AG10803 (cell line): ENCODE measurements at places on chromosomes 16 and 17.

DNA sequence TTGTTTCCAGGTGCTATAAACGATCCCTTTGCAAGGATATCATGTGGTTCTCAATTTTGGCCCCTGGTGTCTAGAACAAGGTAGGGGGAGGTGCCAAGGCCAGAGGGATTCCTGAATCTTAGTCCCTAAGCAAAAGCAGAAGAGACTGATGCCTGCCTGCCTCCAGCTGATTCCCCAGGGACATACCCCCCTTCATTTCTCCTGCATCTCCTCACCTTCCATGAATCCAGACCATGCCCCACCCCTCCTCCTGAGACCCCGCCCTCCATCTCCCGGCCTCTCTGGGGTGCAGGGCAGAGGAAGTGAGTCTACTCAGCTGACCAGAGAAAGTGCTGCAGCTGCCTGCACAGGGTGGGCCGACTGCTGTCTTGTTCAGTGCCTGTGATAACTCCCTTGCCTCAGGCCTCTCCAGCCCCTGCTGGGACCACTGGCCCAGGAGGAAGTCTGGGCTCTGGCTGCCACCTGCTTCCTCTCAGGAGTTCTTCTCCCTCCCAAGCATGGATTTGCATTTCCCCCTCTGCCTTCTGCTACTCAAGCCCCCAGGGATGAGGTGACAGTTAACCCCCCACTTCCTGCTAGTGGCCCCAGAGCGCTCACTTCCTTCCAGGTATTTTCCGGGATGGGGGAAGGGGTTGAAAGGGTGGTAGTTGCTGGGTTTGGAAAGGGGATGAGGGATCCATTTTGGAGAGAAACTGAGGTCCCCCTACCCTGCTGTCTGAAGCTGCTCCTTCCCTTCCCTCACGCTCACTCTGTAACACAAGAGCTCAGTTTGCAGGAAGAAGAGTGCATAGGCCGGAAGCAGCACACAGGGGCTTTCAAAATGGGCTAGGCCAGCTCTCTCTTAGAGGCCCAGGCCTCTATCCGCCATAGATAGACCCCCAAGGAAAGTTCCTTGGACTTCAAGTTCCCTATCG is 10.5 kb upstream of the TSPOAP1 start:
- DNase-seq, result peak; percentile 80

GRCh38 chr17:4584101-4584916 is at the start of gene SMTNL2:
SMTNL2 (plus strand) TSS chr17:4584529; CDS start chr17:4584606, 77 bp downstream.
- no peak for DNase-seq

- DNase-seq, result peak; percentile 13
Observed at GRCh38 chr17:3695723-3696411, at the start of gene P2RX5. P2RX5 (minus strand) TSS chr17:3696155; CDS start chr17:3696005, 150 bp downstream.

DNA sequence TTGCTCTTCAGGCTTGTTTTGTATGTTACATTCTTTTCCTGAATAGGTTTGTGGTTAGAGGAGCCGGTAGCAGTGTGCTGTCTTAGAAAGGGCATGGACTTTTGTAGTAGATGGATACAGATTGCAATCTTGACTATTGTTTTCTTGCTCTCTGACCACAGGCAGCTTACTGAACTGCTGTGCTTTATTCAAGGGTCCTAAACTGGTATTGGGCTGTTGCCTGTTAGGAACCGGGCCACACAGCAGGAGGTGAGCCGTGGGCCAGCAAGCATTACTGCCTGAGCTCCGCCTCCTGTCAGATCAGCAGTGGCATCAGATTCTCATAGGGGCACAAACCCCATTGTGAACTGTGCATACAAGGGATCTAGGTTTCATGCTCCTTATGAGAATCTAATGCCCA is 373.9 kb downstream of the CPPED1 start:
- no peak for DNase-seq

DNA sequence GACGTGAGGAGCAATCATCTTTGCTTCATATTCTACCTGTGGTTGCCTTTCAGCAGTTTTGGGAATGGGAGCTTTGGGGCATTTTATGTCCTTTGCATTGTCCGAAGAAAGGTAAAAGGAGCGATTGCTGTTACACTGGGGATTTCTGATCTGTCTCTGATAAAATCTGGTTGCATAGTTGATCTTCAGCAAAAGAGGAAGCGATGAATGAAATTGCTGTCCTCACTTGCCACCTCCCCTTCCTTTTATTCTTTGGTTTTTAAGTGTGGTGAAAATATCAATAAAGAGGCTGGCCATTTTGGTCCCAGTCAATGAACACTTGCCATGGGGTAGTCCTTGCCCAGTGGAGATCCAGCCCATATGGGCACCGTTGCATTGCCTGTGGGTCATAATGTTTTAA is 236.8 kb downstream of the MSI2 start:
- no peak for DNase-seq

DNA sequence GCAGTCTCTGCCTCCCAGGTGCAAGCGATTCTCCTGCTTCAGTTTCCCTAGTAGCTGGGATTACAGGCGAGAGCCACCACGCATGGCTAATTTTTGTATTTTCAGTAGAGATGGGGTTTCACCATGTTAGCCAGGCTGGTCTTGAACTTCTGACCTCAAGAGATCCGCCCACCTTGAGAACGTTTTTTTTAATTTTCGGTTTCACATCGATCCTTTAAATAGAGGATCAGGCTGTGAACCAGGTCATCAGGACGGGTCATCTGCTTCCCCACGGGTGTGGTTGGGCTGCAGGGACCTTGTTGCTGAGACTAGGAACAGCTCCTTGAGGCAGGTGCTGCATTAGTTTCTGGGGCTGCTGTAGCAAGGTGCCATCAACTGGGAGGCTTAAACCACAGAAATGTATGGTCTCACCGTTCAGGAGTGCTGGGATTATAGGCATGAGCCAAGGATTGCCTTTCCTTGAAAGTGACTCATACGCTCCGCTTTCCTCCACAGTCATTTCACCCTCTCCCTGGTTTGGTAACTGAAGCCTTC is 7.9 kb upstream of the NAGPA start:
- peak; percentile 38 for DNase-seq

DNA sequence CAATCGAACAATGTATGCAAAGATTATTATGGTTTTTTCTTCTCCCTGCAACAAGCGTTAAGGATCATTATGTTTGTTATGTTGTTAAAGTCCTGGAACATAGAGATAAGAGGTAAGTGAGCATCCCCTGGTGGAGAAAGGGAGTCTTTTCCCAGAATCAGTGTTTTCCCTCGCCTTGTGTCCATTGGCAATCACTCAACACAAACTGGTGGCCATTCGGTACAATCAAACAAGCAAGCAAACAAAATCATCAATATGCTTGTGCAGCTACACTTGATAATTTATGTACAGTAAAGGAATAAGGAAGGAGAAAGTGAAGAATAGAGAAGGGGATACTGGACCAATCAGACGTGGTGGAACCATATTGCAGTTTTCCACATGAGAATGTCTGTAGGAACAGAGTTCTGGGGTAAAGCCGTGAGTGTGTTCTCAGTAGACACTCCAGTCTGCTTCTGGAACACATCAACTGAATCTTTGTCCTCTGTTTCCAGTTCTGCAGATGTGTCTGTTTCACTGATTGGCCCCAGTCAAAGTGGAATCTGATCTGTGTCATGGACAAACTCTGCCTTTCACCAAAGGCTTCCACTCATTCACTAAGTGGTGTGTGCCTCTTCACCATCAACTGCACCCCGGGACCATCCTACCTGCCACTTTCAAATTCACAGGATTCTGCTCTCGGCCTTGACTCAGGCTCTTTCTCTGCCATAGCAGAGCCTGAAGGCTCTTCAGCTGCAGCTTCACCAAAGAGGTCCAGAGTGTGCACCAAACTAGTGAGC is 169.5 kb downstream of the AHSP start:
- peak; percentile 53 for DNase-seq
